ENCODE measurements at places on chromosomes 16 and 17.

- no peak for DNase-seq
Observed at GRCh38 chr17:8867361-8867981, at the start of gene PIK3R6. PIK3R6 (minus strand) TSS chr17:8867674; CDS start chr17:8849794, 17,880 bp downstream.

- peak; percentile 53 for DNase-seq
Observed at GRCh38 chr16:87945351-87946042, 5.7 kb upstream of the BANP start.

DNA sequence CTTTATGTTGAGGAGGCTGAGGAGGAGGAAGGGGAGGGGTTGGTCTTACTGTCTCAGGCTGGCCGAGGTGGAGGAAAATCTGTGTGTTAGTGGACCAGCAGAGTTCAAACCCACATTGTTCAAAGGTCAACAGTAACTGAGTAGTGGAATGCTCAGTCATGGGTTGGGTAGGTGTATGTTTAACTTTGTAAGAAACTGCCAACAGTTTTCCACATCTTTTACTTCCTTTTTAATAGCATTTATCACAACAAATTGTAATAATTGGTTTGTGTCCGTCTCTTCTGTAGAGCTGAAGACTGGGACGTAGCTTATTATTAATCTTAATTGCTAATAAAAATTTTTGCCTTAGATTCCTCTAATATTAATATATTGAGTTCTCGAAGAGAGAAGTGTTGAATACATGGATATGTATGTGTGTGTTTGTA, 5.3 kb downstream of the ATP6V0A1 start:
- no peak for DNase-seq

DNA sequence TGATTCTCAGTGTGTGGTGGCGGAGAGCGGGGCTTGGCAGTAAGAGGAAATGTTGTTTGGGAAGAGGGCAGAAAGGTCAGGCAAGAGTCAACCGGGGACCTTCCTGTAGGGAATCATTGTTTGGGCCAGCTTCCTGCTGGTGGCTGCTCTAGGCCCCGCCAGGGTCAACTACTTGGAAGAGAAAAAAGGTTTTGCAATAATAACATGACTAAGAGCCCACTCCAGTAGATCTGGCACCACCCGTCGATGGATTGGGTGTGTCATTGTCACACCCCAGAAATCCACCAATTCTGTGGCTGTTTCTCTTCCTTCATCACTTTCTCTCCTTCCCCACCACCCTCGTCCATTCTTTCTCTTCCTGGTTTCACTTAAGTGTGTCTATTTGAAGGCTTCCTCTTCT, 4.2 kb upstream of the KRT24 start:
- DNase-seq: no peak

DNA sequence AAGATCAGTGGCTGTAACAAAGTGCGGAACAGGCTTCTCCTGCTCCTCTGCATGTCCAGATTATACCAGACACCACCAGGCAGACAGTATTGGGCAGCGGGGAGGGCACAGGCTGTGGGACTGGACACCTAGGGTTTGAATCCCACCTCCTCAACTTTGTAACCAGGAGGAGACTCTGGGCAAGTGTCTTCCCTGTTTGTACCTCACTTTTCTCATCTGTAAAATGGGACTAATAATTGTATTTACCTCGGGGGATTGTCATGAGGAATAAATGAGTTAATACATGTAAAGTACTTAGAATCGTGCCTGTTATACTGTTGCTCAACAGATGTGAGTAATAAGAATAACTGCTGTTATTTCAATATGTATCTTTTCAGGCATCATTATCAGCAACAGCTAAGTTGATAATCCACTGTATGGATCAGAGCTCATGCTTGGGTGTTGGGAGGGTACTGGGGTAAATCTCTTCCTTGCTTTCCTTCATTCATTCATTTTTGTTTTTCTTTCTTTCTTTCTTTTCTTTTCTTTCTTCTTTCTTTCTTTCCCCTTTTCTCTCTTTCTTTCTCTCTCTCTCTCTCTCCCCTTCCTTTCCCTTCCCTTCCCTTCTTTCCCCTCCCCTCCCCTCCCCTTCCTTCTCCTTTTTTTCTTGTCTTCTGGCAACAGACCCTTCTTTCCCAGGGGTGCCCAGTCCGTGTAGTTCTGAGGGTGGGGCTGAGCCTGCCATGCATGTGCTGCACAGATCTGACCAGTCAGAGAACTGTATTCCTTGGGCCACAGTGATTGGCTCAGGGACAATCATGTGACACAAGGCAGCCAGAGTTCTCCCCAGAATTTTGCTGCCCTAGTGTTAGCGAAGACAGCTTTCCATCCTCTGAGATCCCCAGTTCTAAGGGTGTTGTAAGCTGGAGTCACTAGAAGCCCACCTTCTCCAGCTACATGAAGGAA, 25.3 kb upstream of the BRD7 start:
- DNase-seq: no peak

- DNase-seq: no peak
Observed at GRCh38 chr17:78184351-78184750, 2.5 kb downstream of the TK1 start.

GRCh38 chr17:81440051-81440471, 44.8 kb downstream of the BAHCC1 start:
- no peak for DNase-seq

DNA sequence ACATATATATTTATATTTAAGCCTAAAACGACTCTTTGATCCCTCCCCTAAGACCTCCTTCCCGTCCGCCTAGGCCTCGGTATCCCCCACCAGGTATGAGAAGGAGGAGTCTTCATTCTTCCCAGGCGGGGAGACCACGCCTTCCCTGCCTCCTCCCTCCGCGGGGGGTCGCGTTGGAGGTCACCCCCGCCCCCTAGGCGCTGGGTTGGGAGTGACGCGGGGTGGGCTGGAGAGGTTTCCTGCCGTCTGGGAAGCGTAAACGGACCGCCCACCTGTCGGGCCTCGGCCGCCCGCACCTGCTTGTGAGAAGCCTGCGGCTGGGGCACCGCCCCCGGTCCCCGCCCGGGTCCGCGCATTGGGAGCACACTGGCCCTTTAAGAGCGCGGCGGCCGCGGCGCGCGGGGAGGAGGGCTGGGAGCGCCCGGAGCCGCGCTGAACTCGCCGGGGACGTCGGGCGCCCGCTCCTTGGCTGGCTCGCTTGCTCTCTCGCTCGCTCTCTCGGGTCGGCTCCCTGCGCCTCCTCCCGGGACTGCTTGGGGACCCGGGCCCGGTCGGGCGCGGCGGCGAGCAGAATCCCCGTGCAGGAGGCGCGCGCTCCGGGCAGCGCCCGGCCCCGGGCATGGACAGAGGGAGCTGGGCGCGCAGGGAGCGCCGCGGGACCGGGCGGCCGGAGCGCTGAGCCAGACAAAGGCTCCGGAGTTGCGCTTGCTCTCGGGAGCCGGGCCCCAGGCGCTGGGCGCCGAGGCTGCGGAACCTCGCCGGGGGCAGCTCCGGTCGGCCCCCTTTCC, at the start of gene MMP15:
MMP15 (plus strand) TSS at position 404 of the 788 bp plus-strand sequence. CDS start 597 bp downstream, outside the sequence.
- no peak for DNase-seq

- no peak for DNase-seq
Observed at GRCh38 chr17:40027614-40028012, 12.4 kb downstream of the CSF3 start.

- DNase-seq: peak; percentile 99
Observed at GRCh38 chr16:53090591-53091411, 36.0 kb downstream of the CHD9 start.

DNA sequence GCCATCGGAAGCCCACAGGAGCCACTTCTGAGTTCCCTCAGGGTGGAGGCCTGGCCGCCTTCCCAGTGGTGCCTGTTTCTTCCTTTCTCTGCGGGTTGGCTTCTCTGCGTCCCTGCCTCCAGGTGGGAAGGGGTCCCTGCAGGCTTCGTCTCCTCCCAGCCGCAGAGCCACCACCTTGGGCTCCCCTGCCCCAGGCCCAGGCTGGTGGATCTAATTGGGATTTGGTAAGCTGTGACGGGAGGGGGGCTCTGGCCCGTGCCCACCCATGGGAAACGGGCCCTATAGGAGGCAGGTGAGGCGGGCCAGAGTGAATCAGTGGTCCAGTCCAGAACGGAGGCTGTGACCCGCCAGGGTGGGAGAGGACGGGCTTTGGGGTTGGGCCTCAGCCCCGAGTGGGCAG, 32.1 kb downstream of the JPH3 start:
- no peak for DNase-seq

DNA sequence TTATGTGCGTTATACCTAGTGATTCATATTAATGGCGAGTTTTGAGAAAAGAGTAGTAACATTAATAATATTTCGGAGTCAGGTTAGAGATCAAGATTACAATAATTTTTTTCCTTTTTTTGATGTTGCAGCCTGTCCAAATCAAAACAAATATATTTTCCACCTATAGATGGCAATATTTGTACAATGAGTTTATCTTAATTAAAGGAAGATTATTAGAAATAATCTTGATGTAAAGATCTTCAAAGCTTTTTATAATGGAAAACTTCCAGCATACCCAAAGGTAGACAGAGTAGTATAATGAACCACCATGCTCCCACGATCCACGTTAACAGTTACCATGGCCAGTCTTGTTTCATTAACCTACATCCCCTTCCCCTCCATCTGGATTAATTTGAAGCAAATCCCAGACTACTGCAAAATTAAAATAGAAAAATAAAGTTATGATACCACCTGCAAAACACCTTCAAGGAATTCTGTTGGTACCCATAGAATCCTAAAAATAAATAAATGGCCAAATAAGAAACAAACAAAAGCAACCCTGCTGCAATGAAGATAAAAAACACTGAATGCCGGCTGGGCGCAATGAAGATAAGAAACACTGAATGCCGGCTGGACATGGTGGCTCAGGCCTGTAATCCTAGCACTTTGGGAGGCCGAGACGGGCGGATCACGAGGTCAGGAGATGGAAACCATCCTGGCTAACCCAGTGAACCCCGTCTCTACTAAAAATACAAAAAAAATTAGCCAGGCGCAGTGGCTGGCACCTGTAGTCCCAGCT, 46.5 kb upstream of the GINS3 start:
- DNase-seq: no peak

- DNase-seq: no peak
Observed at GRCh38 chr16:5036228-5037156, 2.8 kb upstream of the NAGPA start.

Measured in astrocyte of the cerebellum (primary cell).